ENCODE measurements at places on chromosomes 7 and 10.
A peak's percentile ranks its signal among the peaks of the same experiment; 100 is the strongest.

GRCh38 chr7:132738254-132738653 is 162.0 kb upstream of the PLXNA4 start:
- H3K4me1 ChIP-seq, result peaks cover 18% of the 10 kb centered on the region
- peak; percentile 63 for DNase-seq
- no peaks in the 10 kb centered on the region for H3K27me3 ChIP-seq
- H3K27ac ChIP-seq, result no peak overlapping the region
- no peak overlapping the region for H3K4me3 ChIP-seq

- H3K4me1 ChIP-seq, result no peaks in the 10 kb centered on the region
- H3K27me3 ChIP-seq, result no peaks in the 10 kb centered on the region
- peak; percentile 36 for DNase-seq
- H3K27ac ChIP-seq, result no peak overlapping the region
These were observed 46.1 kb upstream of the PPP2R2D start for GRCh38 chr10:131854579-131855335.

DNA sequence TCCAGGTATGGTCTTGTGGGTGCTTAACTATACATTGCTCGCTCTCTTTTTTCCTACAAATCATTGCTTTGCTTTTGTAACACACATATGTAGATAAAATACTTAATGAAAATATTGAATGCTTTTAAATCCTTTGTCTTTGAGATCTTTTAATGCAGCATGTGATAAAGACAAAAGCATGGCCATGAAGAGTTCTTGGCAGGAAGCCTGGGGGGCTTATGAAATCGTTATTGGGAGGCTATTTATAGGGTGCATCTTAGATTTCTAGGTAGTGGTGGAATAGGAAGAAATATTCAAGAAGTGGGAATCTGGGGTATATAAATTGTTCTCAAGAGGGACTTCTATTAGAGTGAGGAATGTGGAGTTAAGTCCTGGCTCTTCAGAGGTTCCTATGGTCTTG is 21.9 kb downstream of the UBE2D1 start:
- no peak overlapping the region for H3K27ac ChIP-seq
- H3K4me1 ChIP-seq, result peaks cover 7% of the 10 kb centered on the region
- no peak for DNase-seq
- no peaks in the 10 kb centered on the region for H3K36me3 ChIP-seq
- no peak overlapping the region for H3K4me3 ChIP-seq

DNA sequence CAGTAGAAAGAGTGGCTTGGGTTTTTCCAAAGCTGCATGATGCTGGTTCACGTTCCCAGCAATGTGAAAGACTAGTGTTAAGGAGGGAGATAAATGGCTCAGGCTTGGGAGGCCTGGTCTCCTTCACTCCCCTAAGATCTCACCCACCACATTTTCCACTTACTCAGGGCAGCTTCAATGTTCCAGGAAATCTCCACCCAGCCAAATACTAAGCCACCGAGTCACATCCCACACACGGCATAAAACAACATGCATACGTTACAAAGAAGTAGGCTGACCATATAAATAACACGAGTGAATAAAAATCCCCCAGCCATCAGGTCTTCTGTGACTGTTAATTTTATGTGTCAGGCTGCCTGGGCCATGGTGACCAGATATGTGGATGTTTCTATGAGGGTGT is 303.5 kb downstream of the SFMBT2 start:
- H3K4me3 ChIP-seq, result no peak overlapping the region
- no peaks in the 10 kb centered on the region for H3K4me1 ChIP-seq
- no peak overlapping the region for H3K27ac ChIP-seq
- H3K27me3 ChIP-seq, result no peaks in the 10 kb centered on the region
- no peaks in the 10 kb centered on the region for H3K36me3 ChIP-seq

GRCh38 chr10:104033966-104034365 is 51.7 kb downstream of the COL17A1 start:
- H3K4me1 ChIP-seq, result no peaks in the 10 kb centered on the region
- peaks cover 2% of the 10 kb centered on the region for H3K36me3 ChIP-seq
- H3K27ac ChIP-seq, result no peak overlapping the region

DNA sequence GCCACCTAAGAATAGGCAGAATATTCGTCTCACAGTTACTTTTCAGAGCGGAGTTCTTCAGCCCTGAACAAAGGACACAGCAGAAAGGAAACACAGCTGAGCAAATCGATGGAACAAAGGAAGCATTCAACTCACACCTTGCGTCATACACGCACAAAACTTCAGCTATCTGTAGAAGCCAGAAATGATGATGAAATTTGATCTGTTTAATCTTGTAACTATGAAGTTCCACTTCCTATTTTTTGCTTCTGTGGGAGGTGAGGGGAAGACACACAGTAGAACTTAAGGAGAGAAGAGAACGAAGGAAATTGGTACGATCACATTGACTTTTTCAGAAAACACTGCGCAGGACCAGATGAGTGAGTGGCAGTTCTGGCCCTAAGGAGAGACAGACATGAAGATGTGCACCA is 26.2 kb downstream of the FAM171A1 start:
- H3K4me1 ChIP-seq, result peaks cover 11% of the 10 kb centered on the region
- no peak for DNase-seq
- no peak overlapping the region for H3K4me3 ChIP-seq
- no peaks in the 10 kb centered on the region for H3K36me3 ChIP-seq

GRCh38 chr7:122770686-122771335 is 68.1 kb upstream of the RNF148 start:
- no peak for DNase-seq
- H3K27me3 ChIP-seq, result no peaks in the 10 kb centered on the region
- no peak overlapping the region for H3K27ac ChIP-seq

DNA sequence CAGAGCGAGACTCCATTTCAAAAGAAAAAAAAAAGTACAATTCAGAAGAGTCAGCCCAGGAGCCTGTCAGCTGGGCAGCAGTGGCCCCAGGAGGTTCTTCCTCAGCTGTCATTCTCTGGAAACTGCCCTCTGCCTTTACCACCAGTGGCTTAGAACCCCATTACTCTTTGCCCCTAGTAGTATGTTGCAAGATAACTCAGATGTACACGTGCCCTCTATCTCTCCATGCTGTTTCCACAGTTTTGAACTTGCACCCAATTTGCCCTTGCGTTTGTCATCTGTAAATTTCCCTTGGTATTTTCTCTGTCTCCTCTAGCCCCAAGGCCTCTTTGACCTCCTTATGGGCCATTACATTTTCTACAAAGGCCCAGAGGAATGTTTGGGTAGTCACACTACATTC is 56.7 kb upstream of the PRKAR2B start:
- H3K4me1 ChIP-seq, result no peaks in the 10 kb centered on the region
- no peak overlapping the region for H3K4me3 ChIP-seq
- no peaks in the 10 kb centered on the region for H3K27me3 ChIP-seq
- DNase-seq, result no peak

- no peak within 1 kb of the TSS for H3K27ac ChIP-seq
- no peaks in the 10 kb centered on the region for H3K36me3 ChIP-seq
- H3K4me1 ChIP-seq, result no peaks in the 10 kb centered on the region
These were observed at the start of gene CPN1 for GRCh38 chr10:100081075-100082001. Gene CPN1, minus strand, starts transcription at chr10:100081869. Its CDS starts 244 bp downstream, at chr10:100081625.

DNA sequence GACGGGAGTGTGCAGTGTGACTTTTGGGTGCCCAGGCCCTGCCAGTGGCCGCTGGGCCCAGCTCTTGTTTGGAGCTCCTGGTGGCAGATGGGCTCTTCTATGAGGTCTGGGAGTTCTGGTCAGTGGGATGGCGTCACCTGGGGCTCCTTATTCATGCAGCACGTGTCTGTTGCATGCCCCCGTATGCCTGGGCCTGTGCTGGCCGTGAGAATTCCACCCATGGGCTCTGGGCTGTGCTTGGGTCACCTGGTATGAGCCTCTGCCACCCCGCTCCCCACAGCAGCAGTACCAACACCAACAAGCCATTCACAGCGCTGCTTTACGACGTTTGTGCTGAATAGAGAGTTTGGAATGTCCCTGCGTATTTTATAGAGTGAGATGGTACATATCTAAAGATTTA is 27.1 kb downstream of the INPP5A start:
- H3K27ac ChIP-seq, result no peak overlapping the region
- no peak for DNase-seq
- no peaks in the 10 kb centered on the region for H3K27me3 ChIP-seq
- H3K4me1 ChIP-seq, result peaks cover 6% of the 10 kb centered on the region
- no peaks in the 10 kb centered on the region for H3K36me3 ChIP-seq

GRCh38 chr10:27792216-27792615 is 46.6 kb upstream of the MKX start:
- H3K27me3 ChIP-seq, result no peaks in the 10 kb centered on the region
- no peak for DNase-seq
- H3K4me3 ChIP-seq, result no peak overlapping the region
- H3K36me3 ChIP-seq, result no peaks in the 10 kb centered on the region
- no peak overlapping the region for H3K27ac ChIP-seq
- no peaks in the 10 kb centered on the region for H3K4me1 ChIP-seq

- H3K36me3 ChIP-seq, result no peaks in the 10 kb centered on the region
- no peak overlapping the region for H3K4me3 ChIP-seq
- no peak for DNase-seq
- H3K4me1 ChIP-seq, result no peaks in the 10 kb centered on the region
- no peak overlapping the region for H3K27ac ChIP-seq
These were observed 321.4 kb upstream of the HGF start for GRCh38 chr7:82091126-82091684.

- no peaks in the 10 kb centered on the region for H3K27me3 ChIP-seq
- no peak overlapping the region for H3K4me3 ChIP-seq
- no peaks in the 10 kb centered on the region for H3K36me3 ChIP-seq
- H3K4me1 ChIP-seq, result peaks cover 12% of the 10 kb centered on the region
These were observed 13.9 kb downstream of the NAPEPLD start for GRCh38 chr7:103134836-103135554.

GRCh38 chr10:71404503-71405295 is 8.0 kb downstream of the CDH23 start:
- H3K4me1 ChIP-seq, result no peaks in the 10 kb centered on the region
- H3K27ac ChIP-seq, result no peak overlapping the region
- H3K4me3 ChIP-seq, result no peak overlapping the region
- peak; percentile 31 for DNase-seq
- H3K27me3 ChIP-seq, result peaks cover 3% of the 10 kb centered on the region

GRCh38 chr10:22609251-22609650 is 105.1 kb downstream of the PIP4K2A start:
- peaks cover 18% of the 10 kb centered on the region for H3K36me3 ChIP-seq
- no peak overlapping the region for H3K27ac ChIP-seq
- H3K27me3 ChIP-seq, result no peaks in the 10 kb centered on the region
- H3K4me3 ChIP-seq, result no peak overlapping the region

- H3K4me1 ChIP-seq, result no peaks in the 10 kb centered on the region
- no peak for DNase-seq
- H3K36me3 ChIP-seq, result no peaks in the 10 kb centered on the region
- no peak overlapping the region for H3K4me3 ChIP-seq
These were observed 46.8 kb upstream of the MNX1 start for GRCh38 chr7:157056957-157057902.

DNA sequence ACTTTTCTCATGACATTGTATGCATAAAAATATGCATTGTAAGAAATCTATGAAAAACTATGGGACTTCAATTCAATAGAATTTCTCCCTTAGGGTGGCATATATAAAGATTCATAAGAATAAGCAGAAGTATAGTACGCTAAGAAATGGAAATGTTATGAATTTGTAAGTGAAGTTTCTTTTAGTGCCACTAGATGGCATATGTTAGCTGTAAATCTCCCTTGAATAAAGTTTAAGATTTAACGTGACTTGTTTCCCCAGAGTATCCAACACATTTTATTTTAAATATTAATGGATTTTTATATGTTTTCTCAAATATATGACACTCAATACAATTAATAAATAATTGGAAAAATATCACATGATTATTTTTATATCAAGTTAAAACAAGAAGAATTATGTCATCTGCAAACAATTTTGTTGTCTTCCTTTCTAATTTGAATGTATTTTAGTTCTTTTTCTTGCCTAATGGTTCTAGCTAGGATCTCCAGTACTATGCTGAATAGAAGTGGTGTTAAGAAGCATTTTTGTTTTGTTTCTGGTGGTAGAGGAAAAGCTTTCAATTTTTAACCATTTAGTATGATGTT is 287.2 kb downstream of the HGF start:
- no peak overlapping the region for H3K4me3 ChIP-seq
- H3K4me1 ChIP-seq, result no peaks in the 10 kb centered on the region
- no peaks in the 10 kb centered on the region for H3K36me3 ChIP-seq
- no peaks in the 10 kb centered on the region for H3K27me3 ChIP-seq

DNA sequence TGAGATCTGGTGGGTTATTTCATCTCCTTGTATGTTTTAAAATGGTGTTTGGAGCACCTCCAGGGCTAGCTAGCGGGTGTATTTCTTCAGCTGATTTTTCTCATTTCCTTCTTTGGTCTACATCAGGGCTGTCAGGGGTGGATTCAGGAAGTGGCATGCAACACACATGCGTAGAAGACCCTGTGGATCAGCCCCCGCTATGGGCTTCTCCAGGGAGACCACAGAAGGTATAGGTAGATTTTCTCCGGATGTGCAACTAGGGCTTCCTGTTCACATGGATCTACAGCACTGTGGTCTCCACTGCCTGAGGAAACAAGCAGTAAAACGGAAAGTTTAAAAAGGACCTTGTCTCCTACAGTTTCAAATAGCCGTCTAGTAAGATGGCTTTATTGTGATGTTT is 10.4 kb downstream of the NUB1 start:
- peaks cover 3% of the 10 kb centered on the region for H3K4me1 ChIP-seq
- H3K4me3 ChIP-seq, result no peak overlapping the region
- H3K27me3 ChIP-seq, result no peaks in the 10 kb centered on the region

GRCh38 chr7:129952653-129953560 is at the start of gene UBE2H:
Gene UBE2H, minus strand, starts transcription at chr7:129952960. Its CDS starts 405 bp downstream, at chr7:129952555.
- H3K4me1 ChIP-seq, result peaks cover 36% of the 10 kb centered on the region
- peak within 1 kb of the TSS; percentile 77 for H3K27ac ChIP-seq

- no peaks in the 10 kb centered on the region for H3K36me3 ChIP-seq
- no peaks in the 10 kb centered on the region for H3K27me3 ChIP-seq
- H3K4me1 ChIP-seq, result peaks cover 27% of the 10 kb centered on the region
- H3K4me3 ChIP-seq, result no peak overlapping the region
These were observed 481.2 kb downstream of the KCNMA1 start for GRCh38 chr10:77156406-77156879.

GRCh38 chr7:30694218-30694745 is 12.0 kb upstream of the CRHR2 start:
- peaks cover 9% of the 10 kb centered on the region for H3K27me3 ChIP-seq
- no peak overlapping the region for H3K27ac ChIP-seq
- DNase-seq, result no peak
- no peak overlapping the region for H3K4me3 ChIP-seq
- H3K36me3 ChIP-seq, result no peaks in the 10 kb centered on the region
- no peaks in the 10 kb centered on the region for H3K4me1 ChIP-seq

GRCh38 chr10:60604342-60604741 is 173.9 kb upstream of the CDK1 start:
- H3K4me1 ChIP-seq, result no peaks in the 10 kb centered on the region
- H3K4me3 ChIP-seq, result no peak overlapping the region
- no peak for DNase-seq

- H3K27me3 ChIP-seq, result no peaks in the 10 kb centered on the region
- no peak for DNase-seq
- H3K27ac ChIP-seq, result no peak overlapping the region
- no peak overlapping the region for H3K4me3 ChIP-seq
These were observed 54.1 kb upstream of the PSAP start for GRCh38 chr10:71905164-71905563.

All from SJSA1 (cell line).